ENCODE measurements at places on chromosomes 6 and 20. TPM values are rescaled to one million over a fixed set of nuclear protein-coding genes. Genes with fewer than 3 reads are reported as not detected.

- DNase-seq = no peak
These were observed 23.5 kb upstream of the NPBWR2 start for GRCh38 chr20:64130876-64131275.

DNA sequence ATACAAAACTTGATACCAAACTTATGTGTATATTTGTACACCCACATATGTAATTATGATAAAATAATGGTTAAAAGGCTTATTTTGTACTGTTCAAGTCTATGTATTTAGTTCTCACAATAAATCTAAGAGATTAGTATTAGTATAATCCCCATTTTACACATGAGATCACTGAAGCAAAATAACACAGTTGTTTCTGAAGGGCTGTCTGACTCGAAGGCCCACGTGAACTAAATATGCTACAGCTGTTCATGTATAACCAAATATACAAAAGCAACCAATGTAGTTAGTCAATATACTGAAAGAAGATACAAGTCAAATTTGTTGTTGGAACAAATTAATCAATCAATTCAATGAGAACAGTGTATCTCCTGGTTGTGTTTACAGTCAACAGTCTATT is 959.2 kb downstream of the EPHA7 start:
- no peak for DNase-seq

HINT3 gene
- 79.9 TPM for total RNA-seq

DNA sequence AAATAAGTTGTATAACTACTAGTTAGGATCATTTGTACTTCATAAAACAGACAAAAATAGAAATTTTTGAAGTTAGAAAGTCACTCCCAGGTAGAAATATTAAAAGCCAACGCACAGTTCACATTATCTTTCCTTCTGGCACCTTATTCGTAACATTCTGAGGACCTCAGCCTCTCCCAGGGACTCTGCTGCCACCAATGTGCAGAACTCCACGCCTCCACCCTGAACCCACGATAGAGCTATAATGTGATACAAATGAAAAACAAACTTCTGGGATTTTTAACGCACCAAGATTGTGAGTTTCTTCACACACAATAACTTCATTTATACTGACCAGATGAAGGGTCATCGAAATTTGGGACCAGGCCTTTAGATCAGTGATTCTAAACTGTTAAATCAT is 9.5 kb downstream of the BMP7 start:
- no peak for DNase-seq

DNA sequence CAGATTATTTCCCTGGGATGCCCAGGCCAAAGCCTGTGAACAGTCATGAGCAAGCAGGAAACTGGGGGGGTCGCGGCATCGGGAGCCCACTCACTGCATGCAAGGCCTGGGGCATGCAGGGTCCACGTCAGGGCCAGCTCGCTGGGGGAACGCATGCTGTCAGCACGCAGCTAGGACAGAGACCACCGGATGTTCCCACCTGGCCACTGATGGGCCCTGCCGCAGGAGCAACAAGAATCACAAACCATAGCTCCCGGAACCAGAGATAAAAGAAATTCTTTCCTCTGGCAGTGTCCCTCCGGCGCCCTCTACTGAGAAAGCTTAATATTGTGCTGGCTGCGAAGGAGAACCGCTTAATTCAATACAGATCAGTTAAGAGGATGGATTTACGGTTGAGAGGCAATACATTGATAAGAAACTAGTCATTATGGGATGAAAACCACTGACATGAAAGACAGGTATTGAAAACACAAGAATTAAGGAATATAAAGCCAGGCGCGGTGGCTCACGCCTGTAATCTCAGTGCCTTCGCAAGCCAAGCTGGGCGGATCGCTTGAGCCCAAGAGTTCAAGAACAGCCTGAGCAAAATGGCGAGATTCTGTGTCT is 32.6 kb downstream of the C6orf15 start:
- peak; percentile 46 for DNase-seq

PLN gene
- total RNA-seq = 215 TPM

- DNase-seq = no peak
These were observed 316.6 kb upstream of the BMP2 start for GRCh38 chr20:6450841-6451240.

TMEM151B gene
- total RNA-seq = not detected

DNA sequence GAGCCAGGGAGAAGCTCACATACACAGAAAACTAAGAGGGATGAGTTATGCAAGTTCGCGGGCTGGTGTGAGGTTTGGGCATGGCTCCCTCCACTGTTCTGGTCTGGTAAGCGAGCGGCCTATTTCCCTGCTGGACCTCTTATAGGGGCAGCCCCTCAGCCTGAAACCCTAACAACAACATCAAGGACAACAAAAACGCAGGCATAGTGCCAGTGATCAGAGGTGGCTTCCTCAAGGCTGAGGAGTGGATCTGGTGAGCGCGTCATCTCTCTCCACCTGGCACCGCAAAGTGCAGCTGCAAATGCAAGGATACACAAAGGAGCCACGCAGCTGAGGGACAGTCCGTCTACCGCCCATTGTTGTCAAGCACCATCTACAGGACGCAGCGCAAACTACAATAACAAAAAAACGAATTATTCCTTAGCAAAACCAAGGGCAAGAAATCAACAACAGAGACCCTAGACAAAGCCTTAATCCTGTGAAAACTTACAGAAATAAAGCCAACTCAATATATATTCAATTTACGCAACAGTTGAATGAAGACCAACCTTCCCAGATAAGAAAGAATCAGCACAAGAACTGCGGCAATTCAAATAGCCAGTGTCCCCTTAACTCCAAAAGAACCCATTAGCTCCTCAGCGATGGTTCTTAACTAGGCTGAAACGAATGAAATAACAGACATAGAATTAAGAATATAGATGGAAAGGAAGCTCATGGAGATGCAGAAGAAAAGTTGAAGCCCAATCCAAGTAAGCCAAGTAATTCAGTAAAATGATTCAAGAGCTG is 9.2 kb upstream of the DEFB110 start:
- DNase-seq = no peak

GRCh38 chr6:113586413-113587077 is 270.6 kb upstream of the MARCKS start:
- no peak for DNase-seq

MYH7B gene
- 32.7 TPM for total RNA-seq

DNA sequence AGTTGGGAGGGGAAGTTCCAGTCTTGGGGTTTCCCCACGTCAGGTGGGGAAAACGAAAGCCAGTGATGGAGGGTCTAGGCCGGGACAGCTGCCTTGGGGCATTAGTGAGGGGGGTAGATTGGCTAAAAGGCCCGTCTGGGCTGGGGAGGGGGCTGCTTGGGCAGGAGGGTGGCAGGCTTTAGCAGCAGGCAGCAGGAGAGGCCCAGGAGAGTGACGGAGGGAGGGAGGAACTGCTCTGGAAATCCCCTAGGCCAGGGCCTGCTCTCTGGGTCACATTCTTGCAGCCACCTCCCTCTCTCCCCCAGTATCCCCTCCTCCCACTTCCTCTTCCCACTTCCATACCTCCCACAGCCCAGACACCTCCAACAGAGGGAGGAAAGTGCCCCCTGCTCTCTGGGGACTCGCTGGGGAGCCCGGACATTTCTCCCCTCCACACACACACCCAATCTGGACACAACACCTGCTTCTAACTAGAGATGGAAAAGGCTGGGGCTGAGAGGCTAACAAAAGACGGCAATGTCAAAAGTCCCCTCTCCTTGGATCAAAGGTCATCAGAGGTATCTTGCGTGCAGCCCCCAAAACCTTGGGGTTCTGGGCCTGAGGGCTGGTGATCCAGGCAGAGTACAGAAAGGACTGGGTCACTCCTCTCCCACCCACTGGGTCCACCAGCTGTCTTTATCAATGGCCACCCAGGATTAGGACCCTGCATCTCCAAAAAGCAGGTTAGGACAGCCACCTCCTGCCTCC is 1.8 kb downstream of the NFKBIE start:
- DNase-seq = no peak

- no peak for DNase-seq
These were observed 51.8 kb downstream of the TSHZ2 start for GRCh38 chr20:53023732-53024520.

HMGN3 gene
- total RNA-seq = 29.2 TPM

GRCh38 chr20:19207541-19207940 is 4.9 kb upstream of the SLC24A3 start:
- DNase-seq = no peak

- peak; percentile 37 for DNase-seq
These were observed 6.6 kb upstream of the SPO11 start for GRCh38 chr20:57323034-57323433.

GRCh38 chr6:2434912-2435311 is 189.5 kb upstream of the GMDS start:
- DNase-seq = no peak

- no peak for DNase-seq
These were observed 29.2 kb downstream of the TFAP2A start for GRCh38 chr6:10385524-10386132.

DNA sequence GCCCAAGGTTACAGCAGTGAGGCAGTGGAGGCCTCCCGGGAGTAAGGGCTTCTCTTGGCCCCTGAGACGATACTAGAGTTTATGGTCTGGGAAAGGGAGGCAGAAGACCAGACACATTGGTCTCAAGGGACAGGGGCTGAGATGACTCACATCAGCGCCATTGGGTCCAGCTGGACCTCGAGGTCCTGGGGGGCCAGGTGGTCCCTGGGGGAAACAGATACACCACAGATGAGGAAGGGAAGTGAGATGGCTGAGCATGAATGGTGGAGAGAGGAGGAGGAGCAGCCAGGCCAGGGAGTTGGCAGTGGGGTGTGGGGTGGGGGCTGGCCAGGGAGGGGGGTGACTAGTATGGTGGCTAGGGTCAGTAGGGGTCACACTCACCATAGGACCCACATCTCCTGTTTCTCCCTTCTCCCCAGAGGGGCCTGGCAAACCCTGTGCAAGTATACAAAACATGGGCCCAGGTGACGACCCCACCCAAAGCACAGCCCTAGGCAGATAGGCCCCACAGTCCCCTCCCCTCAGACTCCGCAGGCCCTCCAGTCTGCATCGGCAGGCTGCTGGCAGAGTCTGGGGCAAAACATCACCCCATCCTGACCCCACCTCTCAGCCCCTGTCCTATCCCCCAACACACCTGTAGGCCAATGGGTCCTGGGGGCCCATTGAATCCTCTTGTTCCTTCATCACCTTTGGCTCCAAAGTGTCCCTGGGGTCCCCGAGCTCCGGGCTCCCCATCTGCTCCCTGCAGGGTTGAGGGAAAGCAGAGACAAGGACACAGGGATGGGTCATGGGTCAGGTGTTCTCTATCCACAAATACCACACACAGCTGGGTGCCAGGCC is 21.9 kb downstream of the COL11A2 start:
- no peak for DNase-seq

DNA sequence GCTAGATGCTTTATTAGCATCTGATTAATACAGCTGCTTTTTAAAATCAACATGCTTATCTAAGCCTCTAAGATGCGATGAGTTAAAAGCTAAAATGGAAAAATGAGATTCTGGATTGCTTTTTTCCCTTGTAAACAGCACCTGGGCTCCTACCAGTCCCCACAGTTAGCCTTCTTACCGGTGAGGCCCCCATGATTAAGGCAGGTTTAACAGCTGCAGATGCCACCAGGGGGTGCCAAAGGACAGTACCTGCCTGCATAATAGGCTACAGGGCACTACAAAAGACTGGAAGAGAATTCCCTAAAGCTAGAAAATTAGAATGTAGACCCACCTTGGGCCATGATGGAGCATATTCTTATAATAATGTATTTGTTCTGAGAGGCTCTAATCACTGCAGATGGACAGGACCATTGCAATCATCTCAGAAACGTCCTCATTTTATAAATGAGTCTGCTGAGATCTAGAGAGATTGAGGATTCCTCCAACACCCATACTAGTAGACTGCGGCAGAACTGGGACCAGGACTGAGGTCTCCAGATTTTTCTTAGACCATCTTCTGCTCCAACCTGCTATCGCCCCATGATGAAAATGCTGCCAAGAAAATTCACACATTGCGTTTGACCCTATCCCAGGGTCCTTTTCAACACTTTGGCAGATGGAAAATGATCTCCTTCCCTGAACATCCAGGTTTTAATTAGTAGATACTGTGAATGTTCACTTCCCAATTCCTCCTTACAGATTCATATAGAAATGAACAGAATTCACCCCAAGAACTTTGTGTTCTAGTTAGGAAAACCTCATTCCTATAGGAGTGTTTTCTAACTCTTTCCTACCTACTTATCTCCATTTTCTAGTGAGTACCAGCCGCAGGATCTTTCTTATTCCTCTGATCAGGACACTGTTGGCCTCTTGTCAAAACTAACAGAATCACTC is 148.8 kb downstream of the RPS12 start:
- DNase-seq = peak; percentile 65

SDHAF4 gene
- 9.2 TPM for total RNA-seq

GRCh38 chr20:17107127-17107526 is 119.7 kb upstream of the PCSK2 start:
- DNase-seq = no peak

DNA sequence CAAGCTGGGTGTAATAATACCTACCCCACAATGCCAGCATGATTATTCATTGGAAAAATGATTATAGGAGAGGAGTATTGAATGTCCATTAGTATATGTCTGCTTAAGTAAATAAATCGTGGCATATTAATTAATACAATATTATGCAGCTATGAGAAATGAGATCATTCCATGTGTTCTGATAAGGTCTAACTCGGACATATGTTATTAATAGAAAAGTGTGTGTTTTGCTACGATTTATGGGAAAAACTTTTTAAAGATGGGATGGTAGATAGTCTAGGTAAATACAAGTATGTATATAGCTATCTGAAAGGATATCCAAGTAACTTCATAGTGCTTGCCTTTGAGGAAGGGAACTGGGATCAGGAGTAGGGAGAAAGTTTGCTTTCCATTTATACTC is 61.5 kb upstream of the CDKAL1 start:
- no peak for DNase-seq

DNA sequence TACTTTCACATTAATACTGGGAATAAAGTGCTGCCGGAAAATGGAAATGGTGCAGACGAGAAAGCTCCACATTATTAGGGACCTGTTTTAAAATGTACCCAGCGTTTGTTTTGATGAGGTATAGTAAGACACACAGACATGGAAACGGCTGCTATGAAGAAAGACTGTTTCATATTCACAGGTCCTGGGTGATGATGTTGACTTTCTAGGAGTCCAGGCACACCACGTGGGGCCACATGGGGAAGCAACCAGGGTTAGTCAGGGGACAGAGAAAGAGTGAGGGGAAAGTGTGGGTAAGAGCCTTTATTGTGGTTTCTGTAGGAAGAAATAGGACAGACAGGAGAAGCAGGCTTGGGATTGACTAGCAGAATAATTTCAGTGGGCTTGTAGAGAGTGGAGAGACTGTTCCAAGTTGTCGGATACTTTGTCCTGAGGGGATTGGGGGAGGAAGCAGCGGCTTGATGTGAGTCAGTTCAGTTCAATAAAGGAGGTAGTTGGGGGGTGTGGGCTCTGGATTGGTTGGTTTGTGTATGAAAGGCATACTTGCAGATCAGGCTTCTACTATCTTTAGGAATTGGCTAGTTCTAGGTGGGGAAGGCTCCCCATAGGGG is 112.0 kb upstream of the MCHR2 start:
- DNase-seq = no peak

SSTR4 gene
- not detected for total RNA-seq
